Neural crest cell (in vitro differentiated cells): ENCODE measurements at places on chromosomes 13 and 19. TPM values are rescaled to one million over a fixed set of nuclear protein-coding genes. Genes with fewer than 3 reads are reported as not detected.

DNA sequence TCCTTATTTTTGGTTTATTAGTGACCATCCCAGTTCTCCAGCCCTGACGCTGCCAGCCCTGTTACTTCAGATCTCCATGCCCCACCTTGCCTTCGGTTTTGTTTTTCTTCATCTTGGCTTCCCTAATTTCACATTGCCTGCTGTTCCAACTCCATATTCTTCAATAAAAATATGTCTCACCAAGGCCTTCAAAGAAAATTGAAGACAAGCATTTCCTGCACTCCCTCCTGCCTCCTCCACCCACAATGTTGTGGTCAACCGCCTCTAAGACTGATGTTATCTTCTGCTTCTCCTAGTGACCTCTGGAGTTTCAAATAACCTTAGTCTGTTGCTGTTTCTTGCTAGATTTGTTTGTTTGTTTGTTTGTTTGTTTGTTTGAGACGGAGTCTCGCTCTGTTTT, 14.6 kb downstream of the PLD3 start:
- H3K4me1 ChIP-seq: peaks cover 15% of the 10 kb centered on the region
- no peak overlapping the region for H3K4me3 ChIP-seq
- H3K36me3 ChIP-seq: peaks cover 4% of the 10 kb centered on the region
- no peak for DNase-seq
- no peak overlapping the region for H3K27ac ChIP-seq
- no peaks in the 10 kb centered on the region for H3K27me3 ChIP-seq

- H3K36me3 ChIP-seq: peaks cover 10% of the 10 kb centered on the region
- no peak overlapping the region for H3K27ac ChIP-seq
- H3K27me3 ChIP-seq: no peaks in the 10 kb centered on the region
Observed at GRCh38 chr13:74026753-74027152, 107.5 kb downstream of the KLF12 start.

DNA sequence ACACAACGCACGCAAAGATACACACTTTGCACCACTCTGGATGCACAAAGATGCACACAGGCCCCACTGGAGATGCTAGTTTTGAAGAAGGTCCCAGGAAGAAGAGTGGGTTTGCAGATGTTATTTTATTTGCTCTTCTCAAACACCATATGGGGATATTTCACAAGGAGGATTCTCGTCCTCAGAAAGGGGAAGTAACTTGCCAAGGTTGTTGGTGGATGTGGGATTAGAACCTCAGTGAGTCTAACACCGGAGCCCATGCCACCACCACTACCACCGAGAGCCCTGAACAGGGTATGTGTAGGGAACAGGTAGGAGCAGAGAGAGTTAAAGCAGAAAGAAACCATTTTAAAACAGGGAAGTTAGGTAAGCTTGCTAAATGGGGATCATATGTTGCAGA, 9.6 kb upstream of the CEACAM6 start:
- DNase-seq: no peak
- H3K4me3 ChIP-seq: no peak overlapping the region
- H3K36me3 ChIP-seq: no peaks in the 10 kb centered on the region

Gene ADAMTSL5
- total RNA-seq: not detected in 2 replicates

- no peak overlapping the region for H3K27ac ChIP-seq
- no peak overlapping the region for H3K4me3 ChIP-seq
- peaks cover 53% of the 10 kb centered on the region for H3K4me1 ChIP-seq
Observed at GRCh38 chr19:43776286-43776685, 4.5 kb downstream of the KCNN4 start.

Gene ZNF575
- total RNA-seq: 0.57 and 0.72 TPM in 2 replicates

DNA sequence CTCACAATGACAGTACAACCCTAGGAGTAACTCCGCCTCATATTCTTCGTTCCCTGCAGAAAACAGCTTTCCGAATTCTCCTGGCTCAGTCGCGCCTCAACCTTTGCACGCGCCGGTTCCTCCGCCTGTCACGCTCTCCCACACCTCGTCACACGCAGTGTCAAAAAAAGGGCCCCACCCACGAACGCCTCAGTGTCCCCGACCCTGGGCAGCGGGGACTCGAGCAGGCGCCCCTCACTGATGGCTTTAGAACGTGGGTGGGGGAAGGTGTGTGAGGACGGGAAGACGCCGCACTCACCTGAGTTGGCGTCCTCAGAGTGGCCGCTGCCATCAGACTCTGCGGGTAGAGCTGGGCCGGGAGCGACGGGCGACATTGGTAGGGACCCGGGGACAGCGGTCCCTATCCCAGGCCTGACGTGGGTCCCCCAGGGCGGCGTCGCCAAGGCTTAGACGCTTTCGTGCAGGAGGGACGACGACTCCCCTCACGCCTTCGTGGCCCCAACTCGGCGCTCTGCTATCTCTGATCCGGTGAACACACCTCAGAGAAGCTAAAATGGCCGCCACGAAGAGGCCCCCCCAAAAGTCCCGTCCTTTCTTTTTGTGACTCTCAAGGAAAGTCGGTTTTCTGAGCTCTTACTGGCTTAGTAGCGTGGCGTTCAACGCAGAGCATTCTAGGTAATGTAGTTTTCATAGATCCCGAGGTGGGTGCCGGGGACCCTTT, at the start of gene ZNF154:
Gene ZNF154, minus strand, starts transcription at position 564 of the 721 bp plus-strand sequence. Its CDS starts 233 bp downstream, at position 331.
- peaks cover 3% of the 10 kb centered on the region for H3K27me3 ChIP-seq
- peaks cover 54% of the 10 kb centered on the region for H3K36me3 ChIP-seq
- peak within 1 kb of the TSS; percentile 98 for H3K4me3 ChIP-seq

DNA sequence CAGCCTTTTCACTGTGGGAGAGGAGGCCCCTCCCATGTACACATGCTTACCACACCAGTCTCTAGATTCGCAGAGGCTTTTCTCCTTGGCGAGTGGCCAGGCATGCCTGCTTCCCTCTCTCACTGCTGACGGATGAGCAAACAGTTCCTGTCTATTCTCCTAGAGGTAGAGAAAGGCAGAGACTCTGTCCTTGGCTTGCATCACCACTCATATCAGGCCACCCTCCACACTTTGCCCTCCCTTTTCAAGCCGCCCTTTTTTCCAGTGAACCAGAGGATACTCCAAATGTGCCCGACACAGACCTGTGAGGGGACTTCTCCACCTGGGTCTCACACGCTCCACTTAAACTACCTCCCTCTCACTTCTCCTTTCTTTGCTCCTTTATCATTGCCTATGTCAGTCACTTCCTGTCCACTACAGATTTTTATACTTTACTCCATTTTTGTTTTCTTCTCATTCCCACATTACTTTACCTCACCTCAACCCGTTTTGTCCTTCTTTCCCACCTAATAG, 284.6 kb downstream of the DNAJC15 start:
- H3K4me1 ChIP-seq: peaks cover 12% of the 10 kb centered on the region
- H3K27me3 ChIP-seq: no peaks in the 10 kb centered on the region
- H3K27ac ChIP-seq: peak overlapping the region; percentile 9
- H3K4me3 ChIP-seq: no peak overlapping the region

Gene KLK2
- total RNA-seq: not detected in 2 replicates
